ENCODE measurements at places on chromosomes 7 and 10. TPM values are rescaled to one million over a fixed set of nuclear protein-coding genes. Genes with fewer than 3 reads are reported as not detected.

ITIH2 gene
- total RNA-seq: not detected

FAM25G gene
- not detected for total RNA-seq

GRCh38 chr7:25117226-25118047, 7.6 kb downstream of the CYCS start:
- peaks cover 4% of the 10 kb centered on the region for H3K4me1 ChIP-seq
- H3K4me3 ChIP-seq: no peak overlapping the region
- H3K27ac ChIP-seq: no peak overlapping the region
- peaks cover 1% of the 10 kb centered on the region for H3K27me3 ChIP-seq

GRCh38 chr10:3640816-3641215, 144.2 kb downstream of the KLF6 start:
- peaks cover 1% of the 10 kb centered on the region for H3K4me1 ChIP-seq
- no peak for DNase-seq
- no peak overlapping the region for H3K27ac ChIP-seq
- H3K4me3 ChIP-seq: no peak overlapping the region

- H3K4me1 ChIP-seq: no peaks in the 10 kb centered on the region
- DNase-seq: no peak
- H3K4me3 ChIP-seq: no peak overlapping the region
- peaks cover 7% of the 10 kb centered on the region for H3K36me3 ChIP-seq
- no peak overlapping the region for H3K27ac ChIP-seq
Observed at GRCh38 chr7:98265841-98266271, 13.8 kb upstream of the TECPR1 start.

DNA sequence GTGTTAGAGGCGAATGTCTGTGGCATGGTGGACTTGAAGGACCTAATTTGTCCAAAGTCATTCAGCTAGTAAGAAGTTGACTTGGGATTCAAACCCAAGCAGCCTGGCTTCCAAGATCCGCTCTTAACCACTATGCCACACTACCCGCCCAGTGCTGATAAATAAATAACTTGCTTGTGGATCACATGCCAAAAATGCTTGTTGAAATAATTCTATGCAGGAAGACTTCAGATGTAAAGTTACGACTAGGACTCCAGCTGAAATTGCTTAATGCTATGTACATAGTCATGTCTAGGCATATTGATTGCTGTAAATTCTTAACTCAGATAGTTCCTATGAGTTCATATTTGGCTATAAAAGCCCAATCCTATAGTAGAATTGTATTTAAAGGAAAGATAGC, 76.0 kb downstream of the PLXDC2 start:
- no peak for DNase-seq
- peaks cover 8% of the 10 kb centered on the region for H3K4me1 ChIP-seq
- no peaks in the 10 kb centered on the region for H3K36me3 ChIP-seq
- H3K27me3 ChIP-seq: peaks cover 2% of the 10 kb centered on the region
- H3K27ac ChIP-seq: no peak overlapping the region

GRCh38 chr7:140350056-140350455, 48.3 kb downstream of the SLC37A3 start:
- no peak overlapping the region for H3K4me3 ChIP-seq
- H3K27me3 ChIP-seq: no peaks in the 10 kb centered on the region
- H3K27ac ChIP-seq: peak overlapping the region; percentile 96
- peaks cover 30% of the 10 kb centered on the region for H3K4me1 ChIP-seq
- no peak for DNase-seq

- H3K27ac ChIP-seq: no peak overlapping the region
- H3K4me3 ChIP-seq: no peak overlapping the region
- no peaks in the 10 kb centered on the region for H3K4me1 ChIP-seq
- no peaks in the 10 kb centered on the region for H3K27me3 ChIP-seq
- no peak for DNase-seq
Observed at GRCh38 chr7:141956084-141956483, 9.3 kb upstream of the CLEC5A start.

DNA sequence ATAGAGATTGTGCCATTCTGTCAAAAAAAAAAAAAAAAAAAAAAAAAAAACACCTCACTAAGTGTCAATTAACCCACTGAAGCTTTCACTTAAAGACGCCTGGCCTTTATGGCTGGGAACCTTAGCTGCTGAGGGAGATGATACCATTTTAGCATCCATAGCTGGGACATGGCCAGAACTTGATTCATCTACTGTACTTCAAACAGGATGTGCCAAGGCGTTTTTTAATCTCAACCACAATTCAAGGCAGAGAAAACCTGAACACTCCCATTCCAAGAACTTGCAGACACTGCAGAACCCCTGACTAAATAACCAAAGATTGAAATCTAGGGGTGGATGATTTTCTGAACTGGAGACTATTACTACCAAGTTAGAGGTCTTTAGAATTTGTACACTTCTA, 996.6 kb downstream of the SORCS1 start:
- no peak for DNase-seq
- H3K27ac ChIP-seq: no peak overlapping the region
- H3K4me1 ChIP-seq: no peaks in the 10 kb centered on the region
- no peak overlapping the region for H3K4me3 ChIP-seq
- no peaks in the 10 kb centered on the region for H3K36me3 ChIP-seq
- no peaks in the 10 kb centered on the region for H3K27me3 ChIP-seq

- peaks cover 10% of the 10 kb centered on the region for H3K27me3 ChIP-seq
- H3K27ac ChIP-seq: no peak overlapping the region
- no peak overlapping the region for H3K4me3 ChIP-seq
- H3K4me1 ChIP-seq: no peaks in the 10 kb centered on the region
- H3K36me3 ChIP-seq: peaks cover 2% of the 10 kb centered on the region
Observed at GRCh38 chr7:151863386-151864079, 13.4 kb downstream of the PRKAG2 start.

DNA sequence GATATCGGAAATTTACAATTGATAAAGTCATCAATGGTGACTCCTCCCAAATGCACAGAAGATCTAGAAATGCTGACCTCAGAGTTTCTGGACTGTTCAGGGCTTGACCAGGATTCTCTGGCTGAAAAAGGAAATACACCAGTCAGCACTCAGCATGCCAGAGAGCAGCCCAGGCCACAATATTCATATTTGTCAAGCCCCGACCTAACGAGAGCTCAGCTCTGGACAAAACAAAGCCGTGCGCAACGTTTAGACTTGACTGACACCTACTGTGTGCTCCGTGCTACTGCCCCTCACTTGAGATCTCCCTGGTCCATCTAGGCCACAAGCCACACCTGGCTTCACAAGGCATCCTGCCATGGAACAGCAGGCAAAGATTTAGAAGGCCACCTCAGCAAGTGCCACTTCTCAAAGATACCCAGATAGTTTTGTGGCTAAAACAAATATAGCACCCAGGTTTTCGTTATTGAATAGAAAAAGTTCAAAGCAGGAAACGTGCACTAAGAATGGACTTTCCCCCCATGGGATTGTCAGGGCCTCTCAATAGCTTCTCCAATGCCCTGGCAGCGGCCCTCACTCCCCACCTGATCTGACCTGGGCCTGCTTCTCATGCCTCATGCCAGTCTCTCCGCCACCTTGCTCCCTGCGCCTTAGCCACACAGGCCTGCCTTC, 218.3 kb downstream of the FAM107B start:
- H3K27me3 ChIP-seq: peaks cover 11% of the 10 kb centered on the region
- DNase-seq: no peak
- peaks cover 42% of the 10 kb centered on the region for H3K36me3 ChIP-seq
- H3K27ac ChIP-seq: peak overlapping the region; percentile 72

SEPTIN7 gene
- 361 TPM for total RNA-seq

- H3K27me3 ChIP-seq: peaks cover 1% of the 10 kb centered on the region
- H3K27ac ChIP-seq: no peak overlapping the region
- no peak overlapping the region for H3K4me3 ChIP-seq
- H3K4me1 ChIP-seq: peaks cover 13% of the 10 kb centered on the region
- DNase-seq: no peak
Observed at GRCh38 chr10:13272164-13272571, 27.7 kb downstream of the PHYH start.

DNA sequence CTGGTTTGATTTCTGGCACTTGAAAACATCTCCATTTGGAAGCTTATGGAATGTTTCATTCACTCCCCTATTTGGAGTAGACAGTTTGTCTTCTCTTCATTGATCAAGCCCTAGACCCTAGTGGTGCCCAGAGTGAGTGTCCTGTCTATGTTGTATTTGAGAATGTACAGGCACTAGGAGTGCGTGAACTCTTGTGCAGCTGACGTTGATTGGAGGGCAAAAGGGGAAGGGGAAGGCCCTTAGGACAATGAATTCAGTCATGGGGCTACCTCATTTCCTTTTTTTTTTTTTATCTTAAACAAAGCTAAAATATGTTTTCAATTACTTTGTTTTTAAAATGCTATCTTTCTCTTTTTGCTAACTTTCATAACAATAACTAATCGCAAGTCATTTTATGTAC, 66.5 kb downstream of the ADD3 start:
- H3K4me1 ChIP-seq: peaks cover 59% of the 10 kb centered on the region
- H3K27me3 ChIP-seq: peaks cover 1% of the 10 kb centered on the region

NPS gene
- not detected for total RNA-seq

GIMAP8 gene
- total RNA-seq: 143 TPM

- no peak overlapping the region for H3K27ac ChIP-seq
- H3K36me3 ChIP-seq: no peaks in the 10 kb centered on the region
- no peak overlapping the region for H3K4me3 ChIP-seq
Observed at GRCh38 chr7:111594602-111595001, 32.3 kb upstream of the IMMP2L start.

DNA sequence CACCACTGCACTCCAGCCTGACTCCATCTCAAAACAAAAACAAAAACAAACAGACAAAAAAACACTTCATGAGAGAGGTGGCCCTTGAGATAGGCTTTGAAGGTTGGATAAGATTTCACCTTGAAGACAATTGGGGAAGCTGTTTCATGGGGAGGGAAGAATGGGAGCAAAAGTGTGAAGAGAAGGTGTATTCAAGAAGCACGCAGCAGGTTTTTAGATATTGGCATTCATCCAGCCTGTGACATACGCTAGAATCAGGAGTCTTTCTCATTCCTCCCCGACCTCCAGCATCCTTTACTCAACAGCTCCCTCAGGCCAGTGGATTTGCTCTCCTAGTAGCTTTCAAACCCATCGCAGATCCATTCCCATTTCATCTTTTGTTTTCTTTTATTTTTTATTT, 116.3 kb upstream of the FAM171A1 start:
- H3K27ac ChIP-seq: no peak overlapping the region
- DNase-seq: no peak
- H3K27me3 ChIP-seq: peaks cover 5% of the 10 kb centered on the region
- H3K4me3 ChIP-seq: no peak overlapping the region
- H3K4me1 ChIP-seq: peaks cover 11% of the 10 kb centered on the region

GRCh38 chr10:35712486-35712885, 70.4 kb upstream of the FZD8 start:
- no peaks in the 10 kb centered on the region for H3K36me3 ChIP-seq
- no peak overlapping the region for H3K27ac ChIP-seq

- peak; percentile 14 for DNase-seq
- peaks cover 8% of the 10 kb centered on the region for H3K27me3 ChIP-seq
- peaks cover 36% of the 10 kb centered on the region for H3K4me1 ChIP-seq
Observed at GRCh38 chr10:29658984-29659965, 24.5 kb upstream of the SVIL start.

NKX2-3 gene
- 0.82 TPM for total RNA-seq

HOXA9 gene
- total RNA-seq: 0.80 TPM

Measured in endothelial cell (in vitro differentiated cells).